Chondrocyte (in vitro differentiated cells): ENCODE measurements at places on chromosomes 3 and 15. TPM values are rescaled to one million over a fixed set of nuclear protein-coding genes. Genes with fewer than 3 reads are reported as not detected.

GRCh38 chr15:55824857-55825613 lies 82.1 kb upstream of the PRTG start:
- DNase-seq: no peak

DNA sequence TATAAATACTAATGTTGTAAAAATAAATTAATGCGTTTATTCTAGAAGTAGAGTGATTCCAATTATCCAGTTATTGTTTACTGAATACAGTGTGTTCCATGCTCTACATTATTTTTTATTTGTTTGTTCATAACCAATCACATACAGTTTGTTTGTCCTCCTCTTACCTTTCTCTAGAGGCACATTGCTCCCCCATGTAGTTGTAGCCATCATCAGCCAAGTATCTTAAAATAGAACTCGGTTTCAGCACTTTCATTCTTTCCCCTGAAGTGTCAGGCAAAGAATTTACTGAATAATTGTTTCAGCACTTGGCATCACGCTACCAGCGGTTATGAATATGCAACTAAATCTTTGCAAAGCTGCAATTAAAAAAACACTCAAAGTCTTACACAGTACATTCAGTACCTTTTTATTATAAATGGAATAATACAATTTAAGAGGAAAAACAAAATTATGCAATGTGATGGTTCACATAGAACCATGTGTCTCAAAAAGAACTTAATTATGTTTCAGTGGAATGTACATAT lies 448.6 kb upstream of the ATP10A start:
- DNase-seq: no peak

DNA sequence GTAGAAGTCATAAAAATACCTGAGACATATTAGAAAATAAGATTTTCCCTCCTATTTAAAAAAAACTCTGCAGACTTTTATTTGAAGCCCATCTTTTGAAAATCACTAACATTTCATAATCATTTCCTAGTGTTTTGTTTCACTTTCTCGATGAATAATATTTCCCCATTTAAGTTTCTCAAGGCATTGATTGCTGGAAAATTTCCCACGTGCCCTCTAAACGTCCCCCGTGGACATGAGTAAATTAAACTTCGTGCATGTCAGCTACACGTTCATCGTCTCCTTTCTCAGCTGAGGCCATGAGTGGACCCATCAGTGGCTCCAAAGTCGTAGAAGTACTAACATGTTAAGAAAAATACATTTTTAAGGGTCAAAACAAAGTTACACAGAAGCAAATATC lies 2.0 kb upstream of the TM2D3 start:
- no peak for DNase-seq

DNA sequence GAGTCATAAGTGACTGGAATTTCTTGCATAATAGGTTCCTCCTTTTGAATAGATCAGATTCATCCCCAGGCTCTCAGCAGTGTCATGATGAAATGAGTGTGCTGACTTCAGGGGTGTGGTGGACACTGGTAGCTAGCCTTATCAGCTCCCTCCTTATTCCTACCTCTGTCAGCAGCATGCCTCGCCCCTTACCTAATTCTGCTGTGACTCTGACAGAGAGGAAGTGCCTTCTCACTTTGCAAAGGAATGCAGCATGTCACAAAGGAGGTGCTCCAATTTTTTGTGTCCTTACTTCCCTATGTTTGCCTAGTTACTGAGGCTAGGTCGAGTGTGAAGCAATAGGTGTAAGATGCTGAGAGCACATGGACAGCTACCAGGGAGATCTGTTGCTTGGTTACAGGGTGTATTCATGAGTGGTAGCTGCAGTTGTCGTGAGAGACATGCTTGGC lies 90.6 kb downstream of the TNFAIP8L3 start:
- DNase-seq: no peak

DNA sequence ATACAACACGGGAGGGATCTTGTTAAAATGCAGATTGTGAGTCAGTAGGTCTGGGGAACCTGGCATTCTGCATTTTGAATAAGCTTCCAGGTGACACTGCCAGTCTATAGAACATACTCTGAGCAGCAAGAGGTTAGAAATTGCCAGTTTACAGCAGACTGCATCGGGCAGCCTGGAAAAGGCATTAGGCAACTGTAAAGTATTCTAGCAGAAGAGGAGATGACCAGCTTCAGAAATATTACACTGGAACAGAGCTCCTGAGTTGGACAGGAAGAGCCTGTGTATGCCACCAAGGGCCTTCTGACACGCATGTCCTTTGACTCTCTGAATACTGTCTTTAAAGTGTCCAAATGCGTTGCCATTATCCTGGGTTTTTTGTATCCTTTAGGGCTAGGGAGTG lies 2.5 kb upstream of the ACAN start:
- DNase-seq: no peak

- no peak for DNase-seq
These were observed 84.4 kb downstream of the ANKRD28 start for GRCh38 chr3:15713364-15713763.

DNA sequence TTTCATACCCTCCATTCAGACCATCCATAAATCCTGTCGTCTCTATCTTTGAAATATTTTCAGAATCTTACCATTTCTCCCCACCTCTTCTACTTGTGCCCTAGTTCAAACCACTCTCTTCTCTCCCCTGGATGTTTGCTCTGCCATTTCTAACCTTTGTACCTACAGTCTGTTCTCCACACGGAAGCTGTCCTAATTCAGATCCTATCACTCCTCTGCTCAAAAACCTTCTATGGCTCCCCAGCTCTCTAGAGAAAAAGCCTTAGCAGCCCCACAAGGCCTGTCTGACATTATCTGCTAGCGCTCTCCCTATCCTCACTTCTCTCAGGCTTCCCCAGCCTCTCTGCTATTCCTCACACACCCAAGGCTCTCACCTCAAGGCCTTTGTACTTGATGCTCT lies 4.5 kb upstream of the SEMA5B start:
- no peak for DNase-seq

DNA sequence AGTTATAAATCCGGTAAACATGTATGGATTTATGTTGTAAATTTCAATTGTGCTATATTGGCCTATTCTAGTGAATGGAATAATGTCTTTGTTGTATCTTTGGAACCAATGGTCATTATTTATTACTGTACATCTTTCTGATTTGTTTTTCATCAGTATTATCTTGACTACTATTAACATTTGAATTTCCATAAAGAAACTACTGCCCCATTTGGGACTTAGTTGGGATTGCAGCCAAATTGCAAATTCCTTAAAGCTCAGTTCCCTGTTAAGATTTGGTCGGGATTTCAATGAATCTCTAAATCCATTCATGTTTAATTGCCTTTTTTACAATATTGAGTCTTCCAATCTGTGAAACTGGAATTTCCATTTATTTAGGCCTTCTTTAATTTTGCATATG lies 822.4 kb upstream of the CADM2 start:
- DNase-seq: no peak

DNA sequence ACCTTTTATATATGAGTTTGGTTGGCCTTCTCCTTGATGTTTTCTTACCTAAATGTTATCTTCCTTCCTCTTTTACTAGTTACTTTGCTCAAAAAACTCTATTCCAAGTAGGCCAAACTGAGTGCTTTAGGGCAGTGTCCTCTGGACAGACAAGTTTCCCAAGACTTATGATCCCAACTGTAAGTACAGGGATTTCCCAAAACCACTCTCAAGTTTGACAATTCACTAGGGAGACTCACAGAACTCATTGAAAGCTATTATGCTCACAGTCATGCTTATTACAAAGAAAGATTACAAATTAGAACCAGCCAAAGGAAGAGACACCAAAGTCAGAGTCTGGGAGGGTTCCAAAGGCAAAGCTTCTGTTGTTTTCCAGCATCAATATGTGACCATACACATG lies 534.2 kb upstream of the ALCAM start:
- no peak for DNase-seq

DNA sequence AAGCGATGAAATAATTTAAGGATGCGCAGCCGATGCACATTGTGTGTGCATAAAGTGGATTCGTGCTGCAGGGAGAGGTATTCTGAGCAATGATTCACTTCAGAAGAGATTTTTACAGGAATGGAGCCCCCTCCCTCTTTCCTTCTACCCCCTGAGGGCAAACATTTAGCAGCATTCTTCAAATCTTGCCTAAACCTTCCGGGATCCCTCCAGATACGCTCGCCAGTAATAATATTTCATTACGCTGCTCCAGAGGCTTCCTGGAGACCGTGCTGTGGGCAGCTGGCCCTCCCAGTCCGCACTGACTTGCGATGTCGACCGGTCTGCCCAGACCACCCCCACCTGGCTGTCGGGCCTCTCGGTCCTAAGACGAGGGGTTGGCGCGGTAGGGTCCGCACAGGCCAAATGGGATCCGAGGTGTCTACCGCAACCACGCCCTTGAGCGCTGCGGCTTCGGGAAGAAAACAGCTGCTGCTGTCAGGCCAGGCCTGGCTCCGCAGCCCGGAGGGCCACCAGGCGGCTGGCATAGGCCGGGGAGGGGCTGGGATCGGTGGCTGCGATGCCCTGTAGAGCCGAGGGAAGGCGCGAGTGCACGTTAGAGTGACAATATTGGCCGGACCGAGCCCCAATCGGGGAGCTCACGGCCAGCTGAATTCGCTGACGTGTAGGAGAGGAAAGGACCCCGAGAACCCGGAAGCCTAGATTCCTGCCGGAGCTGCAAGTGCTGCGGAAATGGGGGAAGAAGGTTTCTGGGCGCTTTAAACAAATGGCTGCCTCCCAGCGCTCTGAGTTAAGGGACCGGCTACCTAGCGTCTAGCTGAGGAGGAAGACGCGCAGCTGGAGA lies 14.3 kb downstream of the ZIC4 start:
- peak; percentile 97 for DNase-seq

DNA sequence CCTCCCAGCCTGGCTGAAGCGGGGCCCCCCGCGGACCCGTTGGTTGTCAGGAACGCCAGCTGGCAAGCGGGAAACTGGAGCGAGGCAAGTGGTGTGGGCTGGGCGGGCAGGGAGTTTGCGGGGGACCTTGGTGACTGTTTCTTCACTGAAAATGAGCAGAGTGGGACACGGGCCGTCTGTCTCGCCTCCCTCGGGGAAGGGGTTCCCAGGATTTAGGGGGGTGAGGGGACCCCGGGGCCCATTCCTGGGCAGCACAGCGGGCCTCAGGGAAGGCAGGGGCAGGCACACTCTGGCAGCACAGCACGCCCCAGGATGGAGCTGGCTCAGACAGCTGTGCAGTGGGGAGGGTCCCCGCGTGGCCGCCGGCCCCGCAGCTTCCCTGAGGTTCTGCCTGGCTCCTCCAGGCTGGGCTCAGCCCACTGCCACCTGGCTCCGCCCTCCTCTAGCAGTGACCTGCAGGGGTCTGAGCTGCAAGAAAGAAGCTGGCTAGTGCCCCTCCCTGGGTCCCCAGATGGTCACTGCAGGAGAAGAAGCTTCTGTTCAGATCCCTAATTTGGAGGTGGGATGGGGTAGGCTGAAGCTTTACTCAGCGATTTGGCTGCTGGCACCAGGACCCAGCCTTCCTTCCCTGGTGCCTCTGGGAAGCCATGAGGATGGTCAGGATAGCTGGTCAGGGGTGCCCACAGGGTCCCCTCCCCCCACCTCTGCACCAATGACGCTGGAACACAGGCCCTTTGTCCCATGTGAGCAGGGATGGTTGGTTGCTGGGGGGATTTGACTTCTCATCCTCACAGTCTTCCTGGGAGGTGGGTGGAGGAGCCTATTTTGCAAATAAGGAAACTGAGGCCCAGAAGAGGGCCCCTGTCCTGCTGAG lies 90.4 kb downstream of the TBC1D2B start:
- DNase-seq: no peak

- no peak for DNase-seq
These were observed 99.7 kb downstream of the RARB start for GRCh38 chr3:25527801-25528200.

GRCh38 chr15:63983061-63983711 lies 63.1 kb downstream of the DAPK2 start:
- peak; percentile 82 for DNase-seq

DNA sequence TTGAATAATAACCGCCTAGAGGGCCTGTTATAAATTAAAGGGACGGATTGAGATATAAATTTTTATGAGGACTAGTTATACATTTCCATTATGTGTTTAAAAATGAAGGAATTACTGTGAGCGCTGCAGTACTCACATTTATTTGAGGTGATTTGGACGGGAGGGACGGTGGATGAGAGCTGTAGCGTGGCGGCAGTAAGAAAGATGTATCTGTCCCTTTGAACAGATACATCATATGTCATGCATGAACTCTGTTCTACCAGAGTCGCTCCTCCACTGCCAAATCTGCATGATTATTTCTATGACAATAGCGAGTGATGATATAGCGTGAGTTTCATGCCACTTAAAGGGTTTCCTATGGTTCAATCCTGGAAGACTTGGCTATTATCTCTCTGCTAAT lies 538.8 kb downstream of the MCTP2 start:
- no peak for DNase-seq

DNA sequence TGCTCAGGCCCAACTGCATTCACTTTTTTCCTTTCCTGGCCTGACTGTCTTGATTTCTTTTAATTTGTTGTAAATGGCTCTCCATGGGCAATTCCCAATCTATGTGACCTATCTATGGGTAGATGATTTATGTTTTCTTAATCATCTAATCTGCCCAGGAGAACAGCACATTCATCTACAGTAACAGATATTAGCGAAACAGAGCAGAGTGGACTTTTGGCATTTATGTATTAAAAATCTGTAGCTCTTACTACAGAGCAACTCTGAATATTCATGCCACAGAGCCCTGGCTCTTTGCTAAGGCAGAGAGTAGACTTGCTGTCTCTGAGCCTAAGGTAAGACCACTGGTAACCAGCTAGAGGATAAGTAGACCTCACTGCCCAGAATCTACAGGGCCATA lies 674.9 kb upstream of the ADAMTS9 start:
- no peak for DNase-seq

GRCh38 chr3:156615592-156616173 lies 58.7 kb upstream of the TIPARP start:
- no peak for DNase-seq

DNA sequence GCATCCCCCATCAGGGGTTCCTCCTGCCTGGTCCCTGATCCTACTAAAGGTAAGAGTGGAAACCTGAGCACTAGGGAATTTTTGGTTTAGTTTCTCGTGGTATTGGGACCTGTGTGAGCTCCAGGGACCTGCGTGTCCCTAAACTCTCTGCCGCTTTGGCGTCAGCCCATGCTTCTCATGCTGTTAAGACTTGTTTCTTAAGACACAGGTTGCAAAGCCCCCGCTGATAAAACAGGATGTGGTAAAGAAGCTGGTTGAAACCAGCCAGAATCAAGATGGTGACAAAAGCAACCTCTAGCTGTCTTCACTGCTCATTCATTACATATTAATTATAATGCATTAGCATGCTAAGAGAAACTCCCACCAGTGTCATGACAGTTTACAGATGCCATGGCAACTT lies 64.6 kb downstream of the LYZL4 start:
- DNase-seq: no peak

- no peak for DNase-seq
These were observed 79.0 kb upstream of the MLF1 start for GRCh38 chr3:158491968-158492367.

FILIP1L gene
- total RNA-seq: 61.9 to 122 TPM (median 119 TPM) in 3 replicates

RTP3 gene
- total RNA-seq: not detected in 3 replicates

ARNT2 gene
- total RNA-seq: 20.2 to 30.7 TPM (median 22.3 TPM) in 3 replicates

TP63 gene
- total RNA-seq: 0.46 TPM in 1 of 3 replicates, not detected in the others

GRM7 gene
- not detected in 3 replicates for total RNA-seq

THSD4 gene
- total RNA-seq: 3.4 to 3.5 TPM (median 3.4 TPM) in 3 replicates
